NCI-H1092 treated with DMSO at 0.1 percent for 48 hours (cell line): ENCODE measurements at places on chromosomes 7 and 10.

GRCh38 chr10:11773761-11774441 is 31.7 kb downstream of the ECHDC3 start:
- DNase-seq: no peak

DNA sequence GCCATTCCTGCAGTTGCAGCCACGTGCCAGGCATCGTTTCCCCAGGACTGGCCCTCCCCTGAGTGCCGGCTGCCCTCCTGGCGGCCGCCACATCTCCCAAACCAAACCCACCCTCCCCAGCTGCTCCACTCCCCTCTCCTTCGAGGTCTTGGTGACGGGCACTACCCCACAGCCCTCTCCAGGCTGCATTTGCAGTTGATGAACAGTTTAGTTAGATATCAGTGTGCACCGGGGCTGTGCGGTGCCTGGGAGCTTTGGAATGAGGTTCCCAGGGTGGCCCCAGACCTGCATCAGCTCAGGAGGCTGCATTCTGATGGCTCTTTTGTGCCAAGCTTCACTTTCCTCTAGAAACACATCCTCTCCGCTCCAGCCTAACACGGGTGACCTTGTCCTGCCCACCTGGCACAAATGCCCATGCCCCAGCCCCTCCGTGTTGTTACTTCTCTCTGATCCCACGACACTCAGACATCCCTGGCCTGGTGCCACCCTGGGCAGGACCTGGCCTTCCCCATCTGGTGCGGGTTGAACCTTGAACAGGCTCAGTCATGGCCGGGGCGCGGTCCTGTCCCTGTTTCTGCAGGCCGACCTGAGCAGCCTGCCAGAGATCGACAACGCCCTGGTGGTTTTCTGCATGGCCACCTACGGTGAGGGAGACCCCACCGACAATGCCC is 14.5 kb downstream of the TMEM120A start:
- no peak for DNase-seq

- DNase-seq: no peak
Measured at GRCh38 chr7:148540041-148540738, 50.4 kb upstream of the C7orf33 start.

GRCh38 chr7:115058726-115059125 is 136.8 kb downstream of the MDFIC start:
- no peak for DNase-seq

DNA sequence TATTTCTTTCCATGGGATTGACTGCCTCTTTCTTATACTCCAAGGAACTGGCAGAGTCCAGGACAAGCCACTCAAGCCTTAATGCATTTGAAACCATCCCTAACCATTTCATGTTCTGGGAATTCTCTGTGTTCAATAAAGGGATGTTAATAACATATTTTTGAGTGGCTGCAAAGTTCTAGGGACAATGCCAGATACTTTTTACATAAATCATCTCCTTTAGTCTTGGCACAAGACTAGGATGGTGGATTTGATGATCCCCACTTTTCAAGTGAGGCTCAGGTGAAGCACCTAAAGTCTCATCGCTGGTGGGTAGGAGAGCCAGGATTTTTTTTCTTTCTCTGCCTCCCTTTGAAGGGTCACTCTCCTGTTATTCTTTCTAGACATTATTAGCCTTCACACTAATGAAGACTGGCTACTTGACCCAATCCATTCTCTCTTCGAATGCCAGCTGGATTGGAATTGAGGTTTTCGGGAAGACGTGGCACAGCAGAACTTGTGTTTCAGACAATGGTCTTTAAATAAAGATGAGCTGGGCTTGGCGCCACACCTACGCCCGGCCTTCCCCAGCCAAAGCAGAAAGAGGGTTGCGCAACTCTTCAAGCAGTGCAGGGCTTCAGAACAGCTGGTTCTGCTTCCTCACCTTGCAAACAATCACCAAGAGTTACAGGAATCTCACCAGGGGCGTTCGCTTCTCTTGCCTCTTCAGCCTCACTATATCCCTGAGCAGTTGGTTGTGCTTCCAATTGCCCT is 73.8 kb upstream of the BMPER start:
- DNase-seq: no peak

DNA sequence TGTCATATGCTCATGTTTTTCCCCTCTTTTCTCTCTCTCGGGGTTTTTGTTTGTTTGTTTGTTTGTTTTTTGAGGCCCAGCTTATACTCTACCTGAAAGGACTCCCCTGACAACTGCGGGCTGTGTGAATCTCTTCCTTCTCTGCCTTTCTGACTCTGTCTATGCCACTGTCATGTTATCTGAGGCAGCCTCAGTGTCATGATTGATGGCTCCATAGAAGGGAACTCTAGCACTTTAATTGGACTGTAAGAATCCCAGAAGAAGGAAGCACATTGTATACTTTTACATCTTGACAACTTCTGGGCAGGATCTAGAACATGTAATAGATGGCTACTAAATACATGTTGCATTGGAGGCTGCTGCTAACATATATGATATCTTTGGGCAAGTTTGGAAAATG is 25.4 kb downstream of the AKR1B15 start:
- no peak for DNase-seq

DNA sequence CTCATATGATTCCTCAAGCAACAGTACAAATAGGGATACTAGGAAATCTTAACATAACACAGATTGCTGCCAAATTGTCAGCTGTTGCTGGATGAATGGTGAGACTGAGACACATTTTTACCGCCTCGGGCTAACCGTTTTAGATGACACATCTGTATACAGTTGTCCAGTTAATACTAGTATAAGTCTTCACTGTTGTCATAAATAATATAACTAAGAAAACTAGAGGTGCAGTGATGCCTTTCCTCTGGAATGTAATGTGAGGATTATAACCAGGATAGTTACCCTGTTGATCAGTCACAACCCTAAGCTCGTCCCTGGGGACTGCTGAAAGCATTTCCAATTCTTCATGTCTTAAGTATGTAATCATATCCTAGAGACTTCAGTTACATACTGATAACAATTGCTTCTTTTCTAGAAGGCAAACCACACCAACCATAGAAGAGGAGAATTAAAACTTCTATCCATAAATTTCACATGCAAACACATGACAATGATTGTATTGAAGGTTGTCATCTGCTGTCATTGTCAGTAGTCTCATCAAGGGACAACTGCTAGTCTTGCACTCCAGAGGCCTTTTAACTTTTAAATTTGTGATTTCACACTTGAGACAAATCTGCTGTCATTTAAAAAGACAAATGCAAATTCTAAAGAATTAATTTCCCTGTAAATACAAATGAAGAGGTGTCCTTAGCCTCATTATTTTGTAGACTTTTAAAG is 100.4 kb upstream of the SEMA3D start:
- DNase-seq: no peak

DNA sequence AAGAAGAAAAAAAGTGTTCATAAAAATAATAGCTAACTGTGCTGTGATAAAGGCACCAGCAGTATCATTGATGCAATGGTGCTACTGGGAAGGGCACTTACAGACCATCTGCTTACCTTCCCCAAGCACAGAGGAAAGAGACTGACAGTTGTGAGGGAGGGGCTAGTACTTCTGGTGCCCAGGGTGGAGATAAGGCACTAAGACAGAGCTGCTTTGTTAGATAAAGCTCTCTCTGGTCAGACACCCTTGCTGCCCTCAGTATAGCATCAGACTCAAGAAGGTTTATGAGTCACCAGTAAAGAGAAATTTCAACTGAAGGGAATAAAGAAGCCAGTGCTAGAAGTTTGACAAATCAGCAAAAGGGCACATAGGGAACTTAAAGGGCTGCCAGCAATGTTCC is 325.6 kb downstream of the HPSE2 start:
- no peak for DNase-seq

DNA sequence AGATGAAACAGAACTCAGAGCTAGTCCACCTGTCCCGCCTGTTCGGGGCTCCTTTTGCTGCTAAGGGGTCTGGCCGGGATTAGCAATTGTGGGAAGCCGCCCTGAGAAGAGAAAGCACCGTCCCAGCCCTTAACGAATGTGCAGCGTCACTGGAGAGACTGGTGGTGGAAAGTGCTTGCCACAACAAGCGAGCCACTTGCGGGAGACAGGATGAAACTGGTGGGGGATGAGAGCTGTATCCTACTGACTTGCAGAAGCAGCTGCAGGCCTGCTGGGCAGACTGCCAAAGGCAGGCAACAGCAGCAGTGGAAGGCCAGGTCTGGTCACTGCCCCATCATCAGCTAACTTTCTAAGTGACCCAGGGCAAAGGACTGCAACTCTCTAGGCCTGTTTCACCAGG is 95.4 kb downstream of the FAM53B start:
- peak; percentile 77 for DNase-seq

GRCh38 chr10:82124713-82125112 is 249.7 kb downstream of the NRG3 start:
- DNase-seq: no peak

GRCh38 chr10:63116452-63117072 is 16.6 kb upstream of the NRBF2 start:
- no peak for DNase-seq

DNA sequence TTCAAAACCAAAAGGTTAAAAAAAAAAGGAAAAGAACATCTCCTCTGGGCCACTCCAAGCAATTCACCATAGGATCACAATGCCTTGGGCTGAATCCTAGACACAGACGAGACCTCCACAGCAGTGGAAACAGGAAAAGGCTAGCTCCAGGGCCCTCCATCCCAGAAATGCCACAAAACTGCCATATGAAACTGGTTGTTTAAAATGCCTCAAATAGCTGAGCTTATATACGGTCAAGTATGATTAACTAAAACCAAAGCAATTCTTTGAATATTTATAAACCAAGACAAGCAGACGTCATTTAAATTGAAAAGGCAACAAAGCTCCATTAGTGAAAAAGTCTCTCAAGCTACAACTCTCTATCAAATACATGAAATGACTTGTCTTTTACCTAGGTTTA is 63.1 kb downstream of the DOCK4 start:
- no peak for DNase-seq

DNA sequence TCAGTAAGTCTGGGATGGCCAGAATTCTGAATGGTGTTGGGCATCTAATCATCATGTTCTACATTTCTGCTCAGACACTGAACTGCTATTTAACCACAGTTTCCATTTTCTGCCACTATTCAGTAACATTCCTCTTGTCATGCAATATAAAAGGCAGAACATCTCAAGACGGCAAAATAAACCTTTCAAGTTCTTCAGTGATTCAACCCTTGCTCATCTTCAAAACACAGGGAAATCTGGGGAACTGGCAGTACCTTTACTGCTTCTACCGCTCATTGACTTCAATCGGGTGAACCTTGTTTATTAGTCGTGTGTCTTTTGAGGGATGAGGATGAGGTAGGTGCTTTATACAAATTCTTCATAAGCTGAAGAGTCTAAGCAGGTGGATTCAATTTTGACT is 184.7 kb upstream of the ANK3 start:
- DNase-seq: no peak

DNA sequence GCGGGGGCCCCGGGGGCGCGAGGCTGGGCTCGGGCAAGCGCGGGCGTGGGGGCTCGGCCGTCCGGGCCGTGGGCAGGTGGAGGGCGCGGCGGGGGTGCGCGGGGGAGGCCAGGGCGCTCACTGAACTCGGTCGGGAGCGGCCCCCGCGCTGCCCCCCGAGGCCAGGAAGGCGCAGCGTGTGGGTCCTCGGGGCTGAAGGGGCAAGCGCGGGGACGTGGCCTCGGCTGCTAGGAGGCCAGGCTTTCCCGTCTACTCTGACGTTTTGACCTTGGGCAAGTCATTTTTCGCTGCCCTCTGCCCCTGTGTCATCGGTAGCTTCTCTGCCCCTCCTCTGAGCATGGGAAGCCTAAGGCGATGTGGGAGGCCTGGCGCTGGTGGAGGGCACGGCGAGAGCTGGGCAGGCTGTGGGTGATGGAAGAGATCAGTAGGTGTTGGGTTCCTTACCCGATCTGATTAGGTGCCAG is 441 bp downstream of the FBH1 start:
- DNase-seq: no peak

DNA sequence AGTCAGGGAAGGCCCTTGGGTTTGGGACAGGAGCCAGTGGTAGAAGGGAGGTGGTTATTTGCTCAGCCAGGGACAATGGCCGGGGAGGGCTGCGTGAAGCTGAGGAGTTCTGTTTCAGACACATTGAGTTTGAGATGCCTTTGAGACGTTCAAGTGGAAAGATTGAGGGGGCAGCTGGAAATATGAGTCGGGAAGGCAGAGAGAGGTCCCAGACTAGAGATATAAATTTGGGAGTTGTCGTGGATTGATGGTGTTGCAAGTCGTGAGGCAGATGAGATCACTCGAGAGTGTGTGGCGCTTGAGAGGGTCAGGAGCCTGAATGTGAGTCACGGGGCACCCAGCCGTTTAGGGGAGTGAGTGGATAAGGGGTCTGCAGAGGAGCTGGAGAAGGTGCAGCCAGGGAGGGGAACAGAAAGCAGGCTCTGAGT is 73.3 kb downstream of the ZMIZ1 start:
- DNase-seq: peak; percentile 54

DNA sequence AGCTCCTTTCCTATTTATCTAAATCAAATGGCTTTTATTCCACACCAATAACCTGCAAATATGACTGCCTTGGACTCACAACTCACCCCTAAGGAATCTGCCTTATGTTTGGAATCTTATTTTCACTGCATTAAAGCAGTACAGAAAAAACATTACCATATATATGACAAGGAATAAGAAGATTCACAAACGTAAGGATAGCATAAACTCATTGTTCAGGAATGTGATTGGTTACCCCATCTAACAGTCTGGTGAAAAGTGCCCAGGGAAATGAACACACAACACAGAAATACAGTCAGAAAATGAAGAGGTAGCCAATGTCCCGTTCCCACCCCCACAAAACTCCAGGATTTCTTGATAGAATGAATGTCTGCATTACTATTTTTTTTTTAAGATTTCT is 2.0 kb downstream of the PPP3CB start:
- DNase-seq: no peak

DNA sequence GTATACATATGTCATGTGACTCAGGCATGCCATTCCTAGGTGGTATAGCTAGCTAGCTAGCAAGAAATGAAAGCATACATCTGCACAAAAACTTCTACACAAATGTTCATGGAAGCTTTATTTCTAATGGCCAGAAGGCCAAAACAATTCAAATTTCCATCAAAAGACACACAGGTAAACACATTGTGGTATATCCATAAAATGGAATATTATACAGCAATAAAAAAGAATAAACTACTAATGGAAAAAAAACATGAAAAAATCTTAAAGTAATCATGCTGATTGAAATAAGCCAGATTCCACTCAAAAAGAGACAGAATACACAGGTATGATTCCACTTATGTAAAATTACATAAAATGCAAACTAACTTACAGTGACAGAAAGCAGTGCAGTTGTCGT is 154.3 kb downstream of the MACC1 start:
- DNase-seq: no peak

- no peak for DNase-seq
Measured at GRCh38 chr10:68606918-68607317, 46.8 kb downstream of the TET1 start.

DNA sequence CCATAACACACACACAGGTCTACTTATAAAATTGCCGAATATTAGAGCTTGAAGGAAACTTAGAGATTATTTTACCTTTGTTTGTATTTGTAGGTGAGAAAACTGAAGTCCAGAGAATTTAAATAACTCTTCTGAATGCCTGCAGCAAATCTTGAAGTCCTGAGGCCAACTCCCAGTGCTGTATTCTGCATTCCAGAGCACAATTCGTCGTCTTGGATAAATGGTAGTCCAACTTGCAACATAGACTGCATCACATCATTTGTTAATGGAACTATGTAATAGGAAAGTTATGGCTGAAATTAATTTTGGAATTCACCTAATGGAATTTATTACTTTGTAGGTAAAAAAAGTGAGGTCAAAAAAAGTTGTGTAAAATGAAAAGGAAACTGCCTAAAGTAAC is 37.3 kb upstream of the SEMA3D start:
- DNase-seq: no peak
